ENCODE measurements at places on chromosomes 1 and 21.

- no peak for DNase-seq
Measured at GRCh38 chr1:26539722-26540121, 10.2 kb downstream of the RPS6KA1 start.

DNA sequence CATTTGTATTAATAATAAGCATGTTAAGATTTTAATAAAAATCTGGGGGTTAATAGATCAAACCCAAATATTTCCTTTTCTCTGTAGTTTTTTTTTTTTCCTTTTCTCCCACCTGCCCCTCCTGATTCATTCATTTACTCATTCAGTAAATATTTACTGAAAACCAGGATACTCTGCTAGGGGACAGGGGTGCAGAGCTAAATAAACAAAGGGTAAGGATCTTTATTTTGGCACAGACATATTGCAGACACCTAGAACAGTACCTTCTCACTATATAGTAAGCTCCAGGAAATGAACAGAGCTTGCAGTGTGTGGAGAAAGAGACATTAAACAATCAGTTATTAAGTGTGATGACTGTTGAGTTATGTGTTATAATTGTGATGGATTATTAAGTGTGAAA, 60.9 kb downstream of the AK5 start:
- no peak for DNase-seq

DNA sequence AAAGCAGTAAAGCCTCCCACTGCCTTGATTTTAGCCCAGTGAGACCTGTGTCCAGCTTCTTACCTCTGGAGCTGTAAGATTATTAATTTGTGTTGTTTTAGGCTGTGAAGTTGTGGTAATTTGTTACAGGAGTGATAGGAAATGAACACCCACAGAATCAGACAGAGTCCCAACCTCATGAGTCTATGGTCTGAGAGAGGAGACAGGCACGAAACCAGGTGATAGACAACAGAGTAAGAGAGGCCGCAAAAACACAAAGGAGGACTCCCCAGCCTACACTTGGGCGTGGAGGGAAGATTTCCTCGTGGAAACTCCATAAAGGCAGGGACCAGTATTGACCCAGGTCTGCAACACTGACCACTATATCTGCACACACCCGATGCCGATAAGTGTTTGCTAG, 234.6 kb upstream of the JUN start:
- DNase-seq: no peak

DNA sequence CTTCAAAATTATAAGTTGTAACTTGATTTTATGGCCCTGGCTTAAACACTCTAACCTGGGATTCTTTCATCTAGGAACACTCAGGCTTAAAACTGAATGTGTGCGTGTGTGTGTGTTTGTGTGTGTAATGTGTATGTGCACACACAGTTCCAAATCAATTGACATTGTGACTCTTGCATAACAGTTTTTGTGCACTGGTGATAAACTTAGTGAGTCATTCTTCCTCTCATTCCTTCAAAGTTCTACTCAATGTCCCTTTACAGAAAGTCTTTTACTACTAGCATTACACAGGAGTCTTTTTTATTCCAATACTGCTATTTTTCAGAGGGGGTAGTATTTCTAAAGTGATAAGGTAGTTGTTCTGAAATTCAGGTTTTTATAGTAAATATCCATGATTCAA, 943.6 kb downstream of the KCNT2 start:
- no peak for DNase-seq

GRCh38 chr1:207172885-207173284, 68.9 kb downstream of the C4BPA start:
- DNase-seq: peak; percentile 2

DNA sequence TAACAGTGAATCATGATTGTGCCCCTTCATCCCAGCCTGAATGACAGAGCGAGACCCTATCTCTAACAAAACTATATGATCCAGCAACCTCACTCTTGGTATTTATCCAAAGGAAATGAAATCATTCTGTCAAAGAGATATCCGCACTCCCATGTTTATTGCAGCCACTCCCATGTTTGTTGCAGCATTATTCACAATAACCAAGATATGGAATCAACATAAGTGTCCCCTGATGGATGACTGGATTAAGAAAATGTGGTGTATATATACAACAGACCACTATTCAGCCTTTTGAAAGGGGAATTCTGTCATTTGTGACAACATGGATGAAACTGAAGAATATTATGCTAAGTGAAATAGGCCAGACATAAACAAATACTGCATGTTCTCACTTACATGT, 44.4 kb downstream of the TRMT1L start:
- no peak for DNase-seq

GRCh38 chr21:27246741-27247140, 279.9 kb upstream of the ADAMTS5 start:
- DNase-seq: no peak

GRCh38 chr1:64750092-64750491, 5.2 kb downstream of the RAVER2 start:
- no peak for DNase-seq

GRCh38 chr1:40394491-40395172, 21.1 kb downstream of the SMAP2 start:
- no peak for DNase-seq

DNA sequence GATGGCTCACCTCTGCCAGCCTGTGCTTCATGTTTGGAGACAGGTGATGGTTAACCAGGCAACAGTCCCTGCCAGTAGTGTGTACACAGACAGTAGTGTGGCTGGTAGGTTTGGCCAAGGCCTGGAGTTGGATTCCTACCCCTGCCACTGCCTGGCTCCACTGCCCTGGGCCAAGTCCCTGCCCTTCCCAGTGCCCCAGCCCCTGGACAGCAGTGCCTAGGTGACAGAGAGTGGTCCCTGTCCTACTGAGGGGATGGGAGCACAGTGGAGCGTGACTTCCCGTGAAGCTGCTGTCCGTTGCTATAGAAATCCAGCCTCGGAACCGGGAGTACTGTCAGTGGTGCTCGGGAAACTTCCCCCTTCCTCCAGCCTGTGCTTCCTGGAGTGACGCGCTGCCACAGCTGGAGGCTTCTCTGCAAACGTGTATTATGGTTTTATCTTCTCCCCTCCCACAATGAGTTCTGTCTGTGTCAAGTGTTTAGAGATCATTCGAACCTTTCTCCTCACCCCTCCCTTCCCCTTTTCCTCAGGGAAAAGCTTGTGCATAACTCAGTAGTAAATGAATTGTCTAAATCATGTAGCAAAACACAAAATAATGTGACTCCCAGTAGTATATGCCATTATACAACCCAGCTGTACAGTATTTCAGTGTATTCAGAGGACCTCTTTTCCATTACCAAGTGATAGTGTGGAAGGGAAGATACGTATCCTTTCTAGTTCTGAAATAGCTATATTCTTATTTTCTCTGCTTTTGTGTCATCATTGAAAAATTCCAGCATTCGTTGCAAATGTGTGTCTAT, 73.4 kb downstream of the GALNT2 start:
- DNase-seq: no peak

GRCh38 chr1:159171688-159172501, 480 bp downstream of the CADM3 start:
- DNase-seq: no peak

DNA sequence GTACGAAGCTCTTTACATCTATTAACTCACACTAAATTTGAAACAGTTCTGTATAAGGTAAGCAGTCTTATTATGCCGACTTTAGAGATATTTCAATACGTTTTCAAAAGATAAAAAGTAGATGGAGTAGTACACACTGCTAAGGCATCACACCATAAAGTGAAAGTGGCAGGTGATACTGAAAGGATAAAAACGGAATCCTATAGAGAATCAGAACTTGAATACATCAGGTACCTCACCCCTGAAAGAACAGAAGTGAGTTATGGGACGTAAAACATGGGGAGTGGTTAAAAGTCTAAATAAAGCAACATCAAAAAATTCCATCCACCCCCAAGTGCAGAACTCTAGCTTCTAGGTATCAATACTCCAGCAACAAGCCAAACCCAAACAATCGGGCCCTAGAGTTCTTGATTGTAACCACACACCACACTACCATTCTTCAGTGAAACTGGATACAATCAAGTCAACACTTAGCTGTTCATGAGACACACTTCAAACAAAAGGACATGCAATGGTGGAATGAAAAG, 142.6 kb downstream of the SMYD3 start:
- DNase-seq: no peak

GRCh38 chr1:192485692-192486436, 89.7 kb upstream of the RGS1 start:
- DNase-seq: no peak

- no peak for DNase-seq
Measured at GRCh38 chr1:86289746-86290145, 106.4 kb downstream of the ODF2L start.

- DNase-seq: no peak
Measured at GRCh38 chr1:233885196-233885920, 19.1 kb upstream of the SLC35F3 start.

GRCh38 chr1:27574871-27575831, 28.8 kb downstream of the AHDC1 start:
- peak; percentile 44 for DNase-seq

GRCh38 chr1:23628951-23629387, 62.6 kb upstream of the RPL11 start:
- DNase-seq: peak; percentile 47

DNA sequence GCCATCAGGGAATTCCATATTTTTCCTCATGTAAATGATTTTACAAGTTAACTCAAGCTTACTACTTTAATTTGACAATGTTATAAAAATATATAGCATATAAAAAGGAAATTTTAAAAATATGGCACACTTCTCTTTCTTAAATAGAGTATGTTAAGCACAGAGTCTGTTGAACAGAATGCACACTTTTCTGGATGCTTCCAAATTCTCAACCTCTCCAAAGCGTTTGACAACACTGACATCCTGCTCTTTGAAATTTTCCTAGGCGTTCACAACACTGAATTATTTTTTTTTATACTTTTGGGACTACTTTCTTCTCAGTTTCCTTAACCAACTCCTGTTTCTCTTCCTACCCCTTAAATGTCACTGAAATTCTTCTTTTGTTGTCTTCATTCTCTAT, 117.8 kb upstream of the PLXNA2 start:
- DNase-seq: no peak

- DNase-seq: no peak
Measured at GRCh38 chr1:41648844-41649243, 164.4 kb upstream of the EDN2 start.

GRCh38 chr1:39183503-39184353, 20.8 kb upstream of the MACF1 start:
- peak; percentile 42 for DNase-seq

DNA sequence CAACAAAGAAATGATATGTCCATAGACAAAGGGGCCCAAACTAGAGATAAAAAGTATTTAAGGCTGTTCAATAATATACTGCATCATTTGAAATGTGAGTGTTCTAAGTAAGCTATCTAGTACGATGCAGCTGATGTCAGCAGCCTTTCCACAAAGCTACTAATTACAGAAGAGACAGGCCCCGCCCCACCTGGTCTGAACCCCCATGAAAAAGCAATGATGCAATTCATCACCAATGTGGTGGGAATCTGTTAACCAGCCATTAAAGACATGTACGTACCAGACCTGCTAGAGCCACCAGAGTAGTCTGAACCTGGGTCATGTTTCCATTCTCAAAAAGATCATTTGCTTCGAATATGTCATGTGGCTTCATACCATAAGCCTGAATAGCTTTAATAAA, 25.1 kb downstream of the CNN3 start:
- DNase-seq: no peak

- no peak for DNase-seq
Measured at GRCh38 chr1:88474555-88475304, 209.3 kb upstream of the PKN2 start.

- DNase-seq: no peak
Measured at GRCh38 chr1:3119725-3120124, 50.7 kb downstream of the PRDM16 start.

DNA sequence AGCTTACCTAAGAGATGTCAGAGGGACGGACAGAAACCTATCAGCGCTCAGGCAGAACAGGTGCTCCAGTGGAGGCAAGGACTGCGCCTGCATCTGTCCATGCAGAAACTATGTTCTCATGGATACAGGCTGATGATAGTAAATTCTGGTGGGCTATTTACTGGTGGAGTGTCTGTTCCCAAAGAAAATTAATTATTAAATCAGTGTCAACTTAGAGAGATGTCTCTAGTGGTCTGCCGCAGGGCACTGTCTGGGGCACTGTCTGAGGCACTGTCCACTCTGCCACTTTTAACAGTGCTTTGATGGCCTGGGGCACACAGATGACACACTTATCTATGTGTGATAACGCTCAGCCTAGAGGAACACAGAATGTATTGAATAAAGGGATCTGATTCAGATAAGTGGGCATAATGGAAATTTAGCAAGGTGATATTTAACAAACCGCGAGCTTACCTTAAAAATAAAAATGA, 148.1 kb downstream of the RGS7 start:
- no peak for DNase-seq

GRCh38 chr1:66542314-66542713, 8.4 kb downstream of the SGIP1 start:
- DNase-seq: no peak

DNA sequence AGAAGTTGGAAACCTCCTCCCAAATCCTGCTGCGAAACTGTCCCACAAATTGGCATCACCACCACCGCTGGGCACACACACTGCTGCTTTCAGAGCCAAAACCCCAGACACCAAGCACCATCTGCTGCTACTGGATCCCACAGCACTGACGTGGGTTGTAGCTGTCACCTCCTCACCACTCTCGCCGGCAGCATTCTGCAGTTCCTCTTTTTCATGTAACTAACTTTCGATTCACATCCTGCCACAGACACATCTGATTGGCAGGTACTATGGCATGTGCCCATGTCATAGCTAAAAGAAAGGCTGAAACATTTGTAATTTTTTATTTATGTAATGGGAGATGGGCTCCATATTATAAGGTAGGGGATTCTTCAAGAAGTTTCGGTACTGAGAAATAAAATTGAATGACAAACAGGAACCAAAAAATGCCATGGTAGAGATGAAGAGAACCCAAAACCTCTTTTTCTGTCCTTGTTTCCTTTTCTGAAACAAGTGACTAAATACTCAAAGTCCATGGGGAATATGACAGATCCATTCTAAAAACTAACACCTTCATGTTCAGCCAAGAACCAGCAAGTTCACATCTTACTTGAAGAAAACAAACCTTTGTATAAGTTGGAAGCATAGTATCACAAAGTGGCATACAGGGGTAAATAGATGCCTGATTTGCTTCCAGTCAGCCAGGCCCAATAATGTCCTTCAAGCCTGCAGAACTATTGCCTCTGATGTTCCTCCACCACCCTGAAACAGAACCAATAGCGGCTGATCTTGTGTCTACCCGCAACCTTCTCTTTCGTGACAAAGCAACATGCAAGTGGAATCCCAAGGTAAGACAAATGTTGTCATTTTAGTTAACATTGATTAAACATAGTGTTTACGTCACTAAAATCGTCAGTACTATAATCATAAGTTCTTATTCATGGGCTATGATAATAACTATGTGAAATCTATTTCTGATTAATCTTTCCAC, 26.6 kb upstream of the RGS13 start:
- DNase-seq: peak; percentile 81

GRCh38 chr1:28602536-28603439, 10.7 kb downstream of the RAB42 start:
- no peak for DNase-seq

GRCh38 chr1:32900956-32901822, at the start of gene TMEM54:
Gene TMEM54 (minus strand): TSS chr1:32901389. CDS start chr1:32901238, 151 bp downstream.
- DNase-seq: no peak

GRCh38 chr1:29332204-29332603, 95.9 kb downstream of the PTPRU start:
- no peak for DNase-seq

All from germinal center (tissue), 1 donor.